ENCODE measurements at places on chromosomes 5 and 9.

- DNase-seq = no peak
These were observed 38.6 kb downstream of the EXOSC2 start for GRCh38 chr9:130732136-130732535.

GRCh38 chr9:132978451-132979131 lies at the start of gene GFI1B:
Gene GFI1B (plus strand): TSS chr9:132978694. CDS start chr9:132986679, 7,985 bp downstream.
- DNase-seq = no peak

GRCh38 chr9:128339761-128340690 lies at the start of gene SLC27A4:
Gene SLC27A4 (plus strand): TSS chr9:128340527. CDS start chr9:128343133, 2,606 bp downstream.
- DNase-seq = peak; percentile 88

GRCh38 chr5:72515211-72515610 lies 8.0 kb upstream of the ZNF366 start:
- no peak for DNase-seq

GRCh38 chr9:35906923-35907699 lies 1.1 kb downstream of the HRCT1 start:
- no peak for DNase-seq

GRCh38 chr5:36740259-36740898 lies 134.0 kb downstream of the SLC1A3 start:
- DNase-seq = no peak

All from CD4-positive, alpha-beta T cell treated with Interleukin-6 for 4 hours (primary cell).